NB4 (cell line): ENCODE measurements at places on chromosomes 5 and 9.

DNA sequence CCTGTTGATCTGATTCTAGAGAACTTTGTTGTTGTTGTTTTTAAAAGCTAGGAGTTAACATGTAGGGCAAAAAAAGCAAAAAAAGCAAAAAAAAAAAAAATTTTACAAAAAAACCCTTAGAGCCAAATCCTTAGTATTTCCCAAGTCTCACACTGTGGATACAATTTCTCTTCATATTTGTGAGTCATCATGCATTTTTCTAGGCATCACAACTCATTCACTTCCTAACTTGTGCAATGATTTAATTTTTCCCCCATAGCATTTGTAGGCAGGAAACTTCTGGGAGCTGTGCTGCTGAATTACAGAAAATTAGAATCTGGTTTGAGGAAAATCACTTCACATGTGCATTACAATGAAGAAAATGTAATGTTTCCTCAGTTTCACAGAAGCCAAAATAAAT lies 91.9 kb downstream of the MARCHF3 start:
- DNase-seq: no peak

GRCh38 chr5:150444770-150445169 lies 4.8 kb downstream of the RPS14 start:
- no peak for DNase-seq

- DNase-seq: no peak
Observed at GRCh38 chr5:10367579-10367978, 14.1 kb downstream of the MARCHF6 start.

DNA sequence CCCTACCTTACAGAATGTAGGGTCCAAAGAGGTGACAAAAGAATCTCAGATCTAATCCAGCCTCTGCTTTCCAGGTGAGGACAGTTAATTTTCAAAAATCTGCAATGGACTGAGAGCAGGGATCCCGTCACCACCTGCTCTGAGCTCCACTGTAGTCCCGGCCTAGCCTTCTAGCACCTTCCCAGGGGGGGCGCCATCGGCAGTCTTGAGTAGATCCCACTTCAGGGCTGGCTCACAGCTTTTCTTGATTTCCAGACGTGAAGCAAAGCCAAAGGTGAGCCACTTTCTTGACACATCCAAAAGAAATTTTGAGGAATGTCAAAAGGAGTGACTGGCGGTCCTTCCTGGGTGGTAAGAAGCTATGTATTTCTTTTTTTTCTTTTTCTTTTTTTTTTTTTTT lies 114.1 kb downstream of the SYK start:
- peak; percentile 45 for DNase-seq

DNA sequence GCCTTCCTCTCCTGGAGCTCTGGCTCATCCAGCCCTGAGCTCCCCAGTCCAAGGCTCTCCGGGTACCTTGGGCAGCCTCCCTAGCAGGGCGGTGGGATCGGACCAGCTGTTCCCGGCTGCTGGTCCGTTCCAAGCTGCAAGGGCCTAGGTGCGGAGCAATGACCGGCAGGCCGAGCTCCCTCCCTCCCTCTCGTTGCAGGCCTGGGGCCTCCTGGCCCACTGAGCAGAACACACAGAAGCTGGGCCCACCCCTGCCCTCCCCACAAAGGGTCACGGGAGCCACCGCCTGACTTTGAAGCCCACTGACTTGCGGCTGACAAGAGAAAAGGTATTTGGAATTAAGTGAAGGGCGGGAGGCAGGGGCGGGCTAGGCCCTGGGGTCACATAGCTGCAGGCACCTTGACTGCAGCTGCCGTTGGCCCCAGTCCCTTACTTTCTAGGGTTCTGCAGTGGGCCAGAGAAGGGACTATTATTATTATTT lies 104.7 kb upstream of the IER5L start:
- DNase-seq: no peak

GRCh38 chr5:19734776-19735175 lies 253.2 kb downstream of the CDH18 start:
- no peak for DNase-seq

DNA sequence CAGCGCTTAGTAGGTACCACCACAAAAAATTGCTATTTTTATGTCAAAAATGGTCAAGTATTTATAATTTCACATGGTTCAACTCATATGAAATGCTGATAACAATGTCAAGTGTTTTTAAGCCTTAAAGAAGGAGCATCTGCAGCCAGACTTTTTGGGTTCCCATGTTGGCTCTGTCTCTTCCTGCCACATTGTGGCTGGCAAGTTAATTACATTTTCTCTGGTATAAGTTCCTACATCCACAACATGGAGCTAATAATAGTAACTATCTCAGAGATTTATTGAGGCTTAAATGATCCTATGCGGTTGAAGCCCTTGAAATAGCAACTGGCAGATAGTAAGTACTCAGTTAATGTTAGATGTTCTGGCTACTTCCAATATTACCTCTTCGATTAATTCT lies 5.4 kb downstream of the ATP10B start:
- DNase-seq: no peak

DNA sequence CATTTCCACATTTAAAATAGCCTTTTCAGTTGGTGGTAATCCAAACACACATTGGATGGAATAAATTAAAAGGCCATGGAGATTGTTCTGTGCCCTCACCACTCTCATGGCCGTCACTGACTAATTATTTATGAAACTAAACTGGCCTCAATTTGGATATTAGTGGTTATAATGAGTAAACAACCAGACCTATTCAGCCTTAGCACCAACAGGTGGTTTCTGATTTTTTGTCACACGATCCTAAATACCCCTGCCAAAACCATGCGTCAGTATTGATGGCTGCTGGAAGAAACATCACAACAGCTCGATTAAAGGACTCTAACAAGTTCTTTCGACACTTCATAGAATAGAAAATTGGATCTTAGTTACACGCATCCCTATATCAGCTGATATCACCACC lies 276.0 kb upstream of the DAP start:
- DNase-seq: no peak

GRCh38 chr5:108529381-108529780 lies 147.5 kb upstream of the FBXL17 start:
- DNase-seq: no peak

GRCh38 chr5:66232706-66233445 lies 88.8 kb downstream of the SREK1 start:
- no peak for DNase-seq

- DNase-seq: peak; percentile 59
Observed at GRCh38 chr9:124040935-124041816, 29.6 kb downstream of the LHX2 start.

DNA sequence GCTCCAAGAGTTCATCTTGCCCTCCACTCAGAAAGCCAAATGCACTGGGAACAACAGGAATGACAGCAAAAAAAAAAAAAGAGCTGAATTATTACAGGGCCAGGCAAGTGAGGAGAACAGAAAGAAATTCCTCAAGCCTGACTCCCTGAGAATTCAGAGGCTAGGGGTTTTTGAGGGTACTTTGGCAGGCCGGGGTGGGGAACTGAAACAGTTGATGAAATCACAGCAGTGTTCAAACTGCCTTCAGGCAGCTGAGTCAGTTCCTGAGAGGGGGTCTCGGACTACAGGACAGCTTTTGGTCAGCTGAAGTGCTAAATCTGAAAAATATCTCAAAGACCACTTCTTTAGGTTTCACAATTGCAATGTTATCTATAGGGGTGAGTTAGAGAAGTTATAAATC lies 419.4 kb downstream of the SEMA5A start:
- DNase-seq: no peak

DNA sequence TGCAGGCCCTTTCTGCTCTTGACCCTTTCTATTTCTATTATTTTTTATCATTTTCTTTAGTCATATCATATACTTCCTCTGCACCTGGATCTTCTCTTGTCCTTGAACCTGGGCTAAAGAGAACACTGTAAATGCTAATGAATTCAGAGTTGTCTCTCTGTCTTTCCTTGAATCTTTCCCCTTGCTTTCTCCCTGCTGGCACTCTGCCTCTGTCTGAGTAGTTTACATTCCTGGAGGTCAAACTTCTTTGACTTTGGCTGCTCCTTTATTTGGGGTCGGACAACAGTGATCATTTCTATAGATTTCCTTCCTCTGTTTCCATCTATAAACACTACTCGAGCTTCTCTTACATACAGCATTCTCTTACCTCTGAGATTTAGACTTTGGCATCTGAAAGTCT lies 47.1 kb downstream of the IZUMO3 start:
- DNase-seq: no peak

DNA sequence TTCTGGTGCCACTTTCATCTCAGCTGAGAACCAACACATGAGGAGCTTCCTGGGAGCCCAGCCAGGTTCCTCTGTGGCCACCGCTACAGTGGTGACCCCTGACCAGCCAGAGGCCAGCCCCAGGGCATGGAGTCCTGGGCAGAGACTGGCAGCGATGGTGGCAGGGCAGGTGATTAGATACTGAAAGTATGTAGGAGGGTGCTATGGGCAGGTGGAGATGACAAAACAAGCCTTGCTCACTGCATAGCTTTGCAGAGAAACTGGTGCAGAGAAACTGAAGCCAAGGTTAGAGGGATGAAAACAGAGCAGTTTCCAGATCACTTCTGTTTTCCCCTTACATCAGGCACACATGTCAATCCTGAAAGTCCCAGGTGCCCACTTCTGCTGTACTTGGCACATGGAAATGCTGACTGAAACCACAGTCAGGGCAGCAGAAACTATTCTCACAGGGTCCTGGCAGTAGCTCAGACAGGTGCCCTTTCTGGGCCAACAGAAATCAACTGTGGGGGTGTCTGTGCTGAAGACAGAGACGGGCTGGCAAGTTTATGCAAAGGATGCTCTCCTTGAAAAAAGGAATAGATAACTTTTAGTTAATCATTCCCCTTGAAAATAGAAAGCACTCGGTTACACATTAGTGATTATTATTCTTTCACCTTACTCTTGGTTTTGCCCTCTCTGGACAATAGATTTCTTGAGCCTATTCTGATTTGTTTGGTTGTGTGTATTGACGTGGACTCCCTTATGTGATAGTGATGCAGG lies 90.3 kb downstream of the ANKRD55 start:
- no peak for DNase-seq

DNA sequence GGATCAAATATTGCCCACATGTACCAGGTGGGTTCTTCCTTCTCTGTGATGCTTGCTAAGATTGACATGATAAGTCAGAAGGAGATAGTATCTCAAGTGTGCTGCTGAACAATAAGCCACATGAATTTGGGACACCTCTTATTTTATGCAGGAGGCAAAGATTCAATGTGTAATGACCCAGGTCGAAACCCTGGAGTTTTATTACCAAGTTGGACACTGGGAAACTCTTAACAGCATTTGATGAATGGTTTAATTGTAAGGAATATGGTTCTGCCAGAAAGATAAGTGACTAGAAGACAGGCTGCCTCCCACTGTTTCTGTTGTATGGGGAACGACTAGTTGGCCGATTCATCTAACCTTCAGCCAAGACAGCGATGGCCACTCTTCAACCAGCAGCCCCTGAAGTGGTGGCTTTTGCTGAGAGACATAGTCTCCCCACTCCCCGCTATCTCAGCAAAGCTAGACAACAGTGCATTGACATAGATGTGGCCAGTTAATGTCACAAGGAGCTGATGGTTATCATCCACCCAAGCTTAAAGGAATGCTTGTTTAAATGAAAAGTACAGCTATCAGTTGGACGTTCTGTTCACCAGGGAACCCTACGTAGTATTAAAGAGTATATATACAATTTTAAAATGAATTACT lies 407.7 kb downstream of the KDM4C start:
- DNase-seq: no peak

GRCh38 chr9:27801545-27801944 lies 228.3 kb upstream of the C9orf72 start:
- DNase-seq: no peak

- peak; percentile 69 for DNase-seq
Observed at GRCh38 chr5:38193015-38193581, 65.3 kb upstream of the EGFLAM start.

GRCh38 chr9:14985419-14985818 lies 75.2 kb upstream of the FREM1 start:
- DNase-seq: no peak

DNA sequence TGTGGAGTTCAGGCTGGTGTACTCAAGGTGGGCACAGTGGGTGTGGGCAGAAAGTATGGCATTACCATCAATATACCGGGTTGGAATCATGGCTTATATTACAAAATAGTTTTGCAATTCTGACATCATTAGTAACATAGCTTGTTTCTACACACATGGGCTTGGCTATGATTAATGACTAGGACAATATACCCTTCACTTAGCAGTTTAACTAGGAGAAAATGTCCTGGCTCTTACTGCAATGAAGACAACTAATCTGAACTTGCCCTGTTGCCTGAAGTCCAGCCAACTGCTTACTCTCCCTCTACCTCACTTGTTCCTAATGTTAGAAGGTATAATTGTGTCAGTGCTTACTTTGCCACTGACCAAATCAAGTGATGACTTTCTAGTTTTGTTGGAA lies 612.5 kb downstream of the EFNA5 start:
- DNase-seq: no peak

DNA sequence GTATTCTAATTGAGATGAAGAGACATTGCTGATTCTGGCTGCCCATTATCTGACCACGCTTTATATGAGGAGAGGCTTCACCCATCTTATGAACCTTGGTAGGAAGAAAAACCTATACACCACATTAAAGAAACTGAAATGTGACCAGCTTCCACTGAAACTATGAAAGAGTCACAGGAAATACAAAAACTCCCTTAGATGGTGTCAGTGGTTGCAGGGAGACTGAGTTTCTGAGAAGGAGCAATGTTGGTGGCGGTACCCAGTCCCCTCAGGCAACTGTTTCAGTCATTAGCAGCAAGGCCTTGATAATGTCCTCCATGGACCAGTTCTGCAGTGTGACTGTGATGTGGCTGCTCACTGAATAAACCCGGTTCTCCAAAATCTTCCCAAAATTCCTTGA lies 110.5 kb upstream of the FTMT start:
- no peak for DNase-seq

GRCh38 chr5:156208271-156208670 lies 118.7 kb upstream of the SGCD start:
- DNase-seq: peak; percentile 26

GRCh38 chr9:22005021-22005701 lies 3.9 kb downstream of the CDKN2B start:
- no peak for DNase-seq

- DNase-seq: peak; percentile 38
Observed at GRCh38 chr9:133955821-133956411, 36.2 kb downstream of the VAV2 start.

- no peak for DNase-seq
Observed at GRCh38 chr9:109255394-109255793, 65.5 kb downstream of the EPB41L4B start.
